ENCODE measurements at places on chromosomes 4 and X.

GRCh38 chrX:87896057-87896456, 378.5 kb downstream of the KLHL4 start:
- DNase-seq, result no peak

GRCh38 chr4:170400361-170400760, 310.6 kb upstream of the AADAT start:
- DNase-seq, result no peak

DNA sequence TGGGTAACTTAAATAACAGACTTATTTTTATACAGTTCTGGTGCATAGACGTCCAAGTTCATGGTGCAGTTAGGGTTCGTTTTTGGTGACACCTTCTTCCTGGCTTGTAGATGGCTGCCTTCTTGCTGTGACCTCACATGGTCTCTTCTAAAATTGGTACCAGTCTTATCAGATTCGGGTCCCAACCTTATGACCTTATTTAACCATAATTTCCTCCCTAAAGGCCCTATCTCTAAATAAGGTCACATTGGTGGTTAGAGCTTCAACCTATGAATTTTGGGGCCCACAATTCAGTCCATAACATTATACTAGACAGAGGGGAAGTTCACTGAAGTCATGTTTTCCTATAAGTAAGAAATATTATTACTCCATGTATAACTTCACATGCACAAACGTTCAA, 128.0 kb downstream of the CFAP299 start:
- DNase-seq, result no peak

DNA sequence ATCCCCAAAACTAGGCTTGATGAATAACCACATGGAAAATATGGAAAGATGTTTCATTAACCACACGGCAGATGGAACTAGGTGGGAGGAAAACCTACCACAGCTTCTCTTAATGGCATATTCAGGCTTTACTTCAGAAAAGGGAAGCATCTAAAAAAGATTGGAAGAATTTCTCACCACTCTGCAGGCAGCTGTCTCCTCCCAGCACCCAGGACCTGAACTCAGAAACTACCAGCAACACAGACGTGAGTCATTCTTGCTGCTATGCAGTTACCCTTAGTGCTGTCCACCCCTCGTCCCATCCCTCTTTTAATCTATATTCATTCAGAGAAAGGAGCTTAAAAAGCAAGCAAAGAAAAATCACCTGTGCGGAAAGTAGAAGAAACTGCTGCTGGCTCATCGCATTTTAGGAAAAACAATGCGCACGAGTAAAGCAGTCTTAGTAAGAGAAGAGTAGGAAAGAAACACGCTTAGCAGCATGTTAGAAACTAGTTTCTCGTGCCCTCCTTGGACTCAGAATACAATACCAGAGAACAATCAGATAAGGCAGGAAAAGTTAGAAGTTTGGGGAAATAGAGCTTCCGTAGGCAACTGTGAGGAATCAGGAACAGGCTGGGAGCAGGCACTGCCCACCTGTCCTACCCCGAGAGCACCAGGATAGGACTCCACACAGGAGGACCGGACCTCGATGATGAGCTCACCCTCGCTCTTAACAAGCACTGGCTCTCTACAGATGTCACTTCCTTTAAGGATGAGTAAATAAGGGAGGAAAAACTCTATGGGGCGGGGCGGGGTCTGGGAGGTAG, 48.1 kb upstream of the ENPP6 start:
- no peak for DNase-seq

GRCh38 chr4:46945062-46945461, 36.0 kb upstream of the COX7B2 start:
- no peak for DNase-seq

- no peak for DNase-seq
These were observed 205.1 kb downstream of the STPG2 start for GRCh38 chr4:97938141-97938540.

GRCh38 chr4:102103368-102103767, 241.9 kb downstream of the SLC39A8 start:
- DNase-seq, result no peak

- no peak for DNase-seq
These were observed 15.5 kb upstream of the CYLC1 start for GRCh38 chrX:83845397-83845796.

DNA sequence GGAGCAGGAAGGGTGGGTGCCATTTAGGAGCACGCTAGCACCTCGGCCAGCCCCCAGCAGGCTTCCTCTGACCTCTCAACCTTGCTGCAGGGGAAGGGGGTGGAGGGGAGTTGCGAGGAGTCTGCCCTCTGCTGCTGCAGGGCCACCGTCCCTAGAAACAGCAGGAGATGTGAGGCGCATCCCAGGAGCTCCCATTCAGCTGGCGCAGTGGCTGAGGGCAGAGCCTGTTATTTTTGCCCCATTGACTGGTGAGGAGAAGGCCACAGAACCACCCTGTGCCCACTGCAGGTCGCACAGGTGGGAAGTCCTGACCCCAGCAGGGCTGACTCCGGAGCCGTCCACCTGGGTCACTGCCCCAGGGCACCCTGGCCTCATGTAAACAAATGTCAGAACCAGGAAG, 8.0 kb downstream of the PDE6B start:
- no peak for DNase-seq

DNA sequence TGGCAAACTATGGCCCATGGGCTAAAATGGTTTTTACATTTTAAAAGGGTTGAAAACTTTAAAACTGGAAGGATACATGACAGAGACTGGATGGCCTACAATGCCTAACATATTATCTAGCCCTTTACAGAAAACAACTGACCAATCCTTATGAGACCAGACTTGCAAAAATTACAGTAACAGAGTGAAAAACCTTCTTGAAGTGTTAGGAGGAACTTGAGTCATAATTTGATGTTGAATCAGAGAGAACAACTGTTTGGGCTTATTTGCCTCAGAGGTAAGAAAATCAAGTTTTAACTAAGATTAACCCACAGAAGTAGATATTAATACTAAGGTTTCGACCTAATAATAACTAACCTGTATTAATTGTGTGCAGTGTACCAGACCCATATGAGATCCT, 12.4 kb upstream of the NAP1L5 start:
- no peak for DNase-seq

- no peak for DNase-seq
These were observed at the start of the genes HMGN5 and SH3BGRL for GRCh38 chrX:81201671-81202455. HMGN5 (minus strand) TSS chrX:81201913; CDS start chrX:81121549, 80,364 bp downstream. SH3BGRL (plus strand) TSS chrX:81202102; CDS start chrX:81202201, 99 bp downstream.

DNA sequence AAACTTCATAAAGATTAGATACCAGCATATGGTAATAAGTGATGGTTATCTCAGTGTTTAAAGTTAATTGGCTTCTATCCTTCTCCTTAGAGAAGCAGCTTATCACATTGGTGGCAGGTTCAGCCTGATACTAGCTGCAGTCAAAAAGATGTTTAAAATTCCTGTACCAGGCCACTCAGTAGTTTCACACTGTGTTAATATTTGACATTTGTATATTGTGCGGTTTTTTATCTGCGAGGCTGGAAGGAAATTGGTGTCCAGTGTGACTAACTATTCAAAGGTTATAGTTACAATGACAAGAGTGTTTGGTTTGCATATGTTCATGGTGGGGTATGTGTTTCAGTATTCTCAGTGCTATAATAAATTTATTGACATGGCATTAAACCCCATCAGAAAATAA, 27.5 kb upstream of the TBC1D8B start:
- DNase-seq, result no peak

DNA sequence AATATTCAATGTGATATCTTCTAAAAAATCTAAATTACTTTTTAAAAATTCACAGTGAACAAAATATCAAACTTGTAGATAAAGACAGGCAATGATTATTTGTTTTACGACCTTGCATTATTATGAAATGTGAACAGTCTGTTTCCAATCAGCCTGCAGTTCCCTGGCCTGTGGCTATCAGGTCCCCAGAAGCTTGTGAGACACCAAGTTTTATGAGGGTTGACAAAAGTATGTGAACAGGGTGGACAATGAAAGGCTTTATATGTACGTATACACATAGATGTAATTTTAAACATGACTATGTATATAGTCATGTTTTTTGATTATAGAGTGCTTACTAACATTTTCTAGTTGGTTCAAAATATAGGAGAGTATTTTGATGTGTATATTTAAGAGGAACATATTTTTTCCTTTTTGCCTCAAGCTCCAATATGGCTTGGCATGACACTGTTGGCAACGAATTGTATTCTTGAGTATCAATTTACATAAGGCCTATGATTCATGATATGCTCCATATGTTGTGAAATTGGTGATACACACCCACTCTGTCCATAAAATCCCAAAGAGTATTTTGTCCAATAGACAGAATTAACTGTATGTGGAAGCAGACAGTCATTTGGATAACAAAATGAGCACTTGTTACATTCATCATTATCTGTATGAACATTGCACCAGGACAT, 55.7 kb downstream of the BTC start:
- no peak for DNase-seq

DNA sequence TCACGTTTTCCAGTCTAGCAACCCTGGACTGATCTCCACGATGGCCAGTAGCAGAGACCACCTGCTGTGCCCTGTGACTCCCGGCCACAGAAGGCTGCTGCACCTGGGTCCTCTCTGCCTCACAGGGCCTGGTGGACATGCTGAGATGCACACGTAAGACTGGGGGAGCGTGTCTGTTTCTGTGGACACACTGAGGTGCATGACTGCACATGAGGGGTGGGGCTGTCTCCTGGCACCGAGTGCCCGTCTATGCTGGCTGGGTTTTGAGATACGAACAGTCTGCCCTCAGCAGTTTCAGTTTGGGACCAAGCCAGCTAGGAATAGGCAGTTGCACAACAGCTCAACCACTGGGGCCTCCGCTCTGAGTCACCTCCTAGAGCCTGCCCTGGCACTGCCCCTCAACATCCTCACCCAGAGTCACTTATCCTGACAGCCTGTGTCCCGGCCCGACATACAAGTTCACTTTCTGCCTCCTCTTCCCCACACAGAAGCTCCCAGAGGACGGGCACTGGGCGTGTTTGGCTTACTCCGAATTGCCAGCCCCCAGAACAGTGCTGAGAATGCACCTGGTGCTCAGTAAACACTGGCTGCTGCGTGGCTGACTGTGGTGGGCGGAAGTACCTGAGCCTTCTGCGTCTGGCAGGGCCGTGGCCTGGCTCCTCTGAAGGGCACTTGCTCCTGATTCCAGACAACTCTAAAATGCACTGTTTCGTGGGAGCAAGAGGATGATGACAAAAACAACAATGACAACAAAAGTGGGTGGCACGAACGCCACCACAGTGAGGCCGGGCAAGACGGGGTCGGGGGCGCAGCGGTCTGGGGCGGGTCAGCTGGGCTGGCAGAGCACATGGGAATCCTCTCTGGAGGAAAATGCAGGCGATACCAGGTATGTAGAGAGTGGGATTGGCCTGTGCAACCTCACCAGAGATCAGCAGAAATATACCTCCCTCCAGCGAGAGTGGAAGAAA, 30.9 kb downstream of the RNF212 start:
- peak; percentile 93 for DNase-seq

GRCh38 chr4:144547678-144548298, 98.2 kb upstream of the HHIP start:
- no peak for DNase-seq

DNA sequence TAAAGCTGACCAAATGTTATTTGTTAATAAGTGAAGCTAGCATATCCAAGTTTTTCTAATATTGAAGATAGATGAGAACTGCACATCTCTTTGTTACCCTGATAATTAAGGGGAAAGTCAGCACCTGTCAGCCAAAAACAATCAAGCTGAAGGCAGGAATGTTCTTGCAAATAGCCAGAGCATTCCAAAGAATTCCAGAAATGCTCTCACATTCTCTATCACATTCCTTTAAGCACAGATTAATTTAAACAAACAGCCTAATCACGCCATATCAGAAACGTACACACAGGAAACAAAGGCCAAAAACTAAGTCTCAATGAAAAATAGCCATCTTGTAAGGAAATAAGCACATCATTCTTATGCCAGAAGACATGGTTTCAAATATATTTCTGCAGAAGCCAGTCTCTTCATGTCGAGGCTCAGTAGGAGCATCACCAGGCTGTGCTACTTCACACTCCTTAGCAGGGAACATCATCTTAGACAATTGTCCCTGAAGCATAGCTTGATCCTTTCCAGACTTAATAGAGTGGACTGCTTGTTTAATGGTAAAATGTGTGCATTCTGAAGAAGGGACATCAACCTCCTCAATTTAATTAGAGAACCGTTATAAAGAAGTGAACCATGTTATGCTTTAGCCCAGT, 252.9 kb upstream of the TTC29 start:
- peak; percentile 5 for DNase-seq

DNA sequence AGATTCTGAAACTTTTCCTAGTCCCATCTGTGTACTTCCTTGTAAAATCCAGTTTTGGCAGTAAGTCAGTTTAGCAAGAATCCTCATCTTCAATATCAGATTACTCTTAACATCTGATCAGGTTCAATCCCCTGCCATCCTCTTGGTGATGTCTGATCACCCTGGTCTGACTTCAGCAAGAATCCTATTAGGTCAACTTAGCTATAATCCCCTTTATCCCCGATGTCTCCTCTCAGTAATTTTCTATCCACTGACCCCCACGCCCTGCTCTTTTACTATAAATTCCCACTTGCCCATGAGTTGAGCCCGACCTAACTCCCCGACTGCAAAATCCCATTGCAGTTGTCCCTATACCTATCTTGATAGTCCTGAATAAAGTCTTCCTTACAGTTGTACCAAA, 57.9 kb upstream of the PRSS48 start:
- no peak for DNase-seq
